ENCODE measurements at places on chromosomes 5 and 9. TPM values are rescaled to one million over a fixed set of nuclear protein-coding genes. Genes with fewer than 3 reads are reported as not detected.

Gene ZDHHC11B
- 0.29 TPM for total RNA-seq

Gene TXNDC15
- 130 TPM for total RNA-seq

Gene WDR31
- total RNA-seq: 4.0 TPM

Gene PDZD2
- total RNA-seq: 0.50 TPM

Gene PCDHAC2
- total RNA-seq: under 0.01 TPM

Gene IFNA13
- not detected for total RNA-seq

Gene PCDHGA4
- total RNA-seq: 8.9 TPM

Measured in smooth muscle cell of trachea (primary cell).